ENCODE measurements at places on chromosomes 5 and 9.
A peak's percentile ranks its signal among the peaks of the same experiment; 100 is the strongest.

DNA sequence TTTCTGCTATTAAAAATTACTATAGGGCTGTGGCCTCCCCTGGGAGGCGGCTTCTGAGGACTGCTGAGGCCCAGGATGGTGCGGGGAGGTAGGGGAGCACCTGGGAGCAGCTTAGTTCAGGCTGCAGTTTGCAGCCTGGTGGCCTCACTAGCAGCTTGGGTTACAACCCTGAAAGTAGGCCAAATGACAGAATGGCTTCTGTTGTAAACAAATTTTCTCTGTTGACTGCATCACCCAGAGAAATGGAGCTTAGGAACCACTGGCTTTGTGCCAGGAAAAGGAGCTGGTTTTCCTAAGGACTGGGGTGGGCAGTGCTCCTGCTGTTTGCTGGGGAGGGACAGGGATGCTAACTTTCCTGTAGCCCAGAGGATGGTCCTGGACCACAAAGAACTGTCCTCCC is 130.3 kb downstream of the ENTREP1 start:
- no peak for DNase-seq

DNA sequence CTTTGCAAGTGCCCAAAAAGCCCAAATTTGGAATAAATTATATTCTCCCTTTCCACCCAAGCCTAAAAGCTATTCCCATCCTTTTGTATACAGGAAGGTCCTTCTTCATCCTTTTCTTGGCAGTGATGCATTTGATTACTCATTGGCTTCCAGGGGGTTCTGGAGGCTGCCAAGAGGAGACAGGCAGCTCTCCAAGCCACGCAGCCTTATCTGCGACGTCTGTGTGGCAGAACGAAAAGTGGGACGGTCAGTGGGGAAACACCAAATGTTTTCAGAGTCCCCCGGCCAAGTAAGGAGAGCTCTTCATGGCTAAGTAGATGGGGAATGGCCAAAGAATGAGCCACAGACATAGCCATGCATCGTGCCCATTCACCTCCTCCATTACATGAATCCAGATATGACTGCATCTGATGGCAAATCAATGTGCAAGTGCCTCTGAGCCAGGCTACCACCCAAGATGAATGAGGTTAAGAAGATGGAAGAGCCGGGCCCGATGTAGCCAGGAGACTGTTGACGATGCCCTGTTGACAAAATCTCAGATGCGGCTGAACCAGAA is 12.1 kb downstream of the ADAM19 start:
- no peak for DNase-seq

DNA sequence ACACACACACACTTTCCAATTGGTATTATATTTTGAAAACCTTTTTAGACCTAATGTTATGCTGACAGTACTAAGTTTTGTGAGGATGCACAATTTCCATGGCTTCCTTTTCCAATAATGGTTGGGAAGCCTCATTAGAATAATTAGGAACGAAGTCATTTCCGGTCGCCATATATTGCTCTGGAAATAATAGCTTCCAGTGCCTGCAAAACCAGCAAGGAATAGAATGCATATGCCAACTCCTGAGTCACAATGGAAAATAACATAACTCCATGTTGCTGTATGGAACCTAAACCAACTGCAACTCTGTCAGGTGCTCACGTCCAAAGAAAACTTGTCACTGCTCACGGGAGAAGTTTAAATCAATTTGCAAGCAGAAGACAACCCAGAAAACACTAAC is 222.0 kb downstream of the EBF1 start:
- no peak for DNase-seq

GRCh38 chr5:109573766-109574165 is 116.0 kb upstream of the MAN2A1 start:
- DNase-seq, result no peak

DNA sequence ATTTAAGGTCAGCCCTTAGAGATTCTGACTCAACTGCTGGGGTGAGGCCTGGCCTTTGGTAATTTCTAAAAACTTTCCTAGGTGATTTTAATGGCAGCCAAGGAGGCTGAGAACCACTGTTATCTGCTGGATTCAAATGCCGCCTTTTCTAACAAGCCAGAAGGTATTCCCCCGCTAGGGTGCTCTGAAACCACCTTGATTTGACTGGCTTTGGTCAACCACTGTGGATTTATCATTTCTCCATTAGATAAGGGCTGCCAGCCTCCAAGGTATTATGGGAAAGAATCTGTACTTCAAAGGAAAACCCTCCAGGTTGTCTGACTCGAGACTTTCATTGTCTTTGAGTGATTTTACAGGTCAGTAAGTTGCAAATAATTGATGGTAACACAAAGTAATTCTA is 4.3 kb downstream of the ANXA6 start:
- no peak for DNase-seq

DNA sequence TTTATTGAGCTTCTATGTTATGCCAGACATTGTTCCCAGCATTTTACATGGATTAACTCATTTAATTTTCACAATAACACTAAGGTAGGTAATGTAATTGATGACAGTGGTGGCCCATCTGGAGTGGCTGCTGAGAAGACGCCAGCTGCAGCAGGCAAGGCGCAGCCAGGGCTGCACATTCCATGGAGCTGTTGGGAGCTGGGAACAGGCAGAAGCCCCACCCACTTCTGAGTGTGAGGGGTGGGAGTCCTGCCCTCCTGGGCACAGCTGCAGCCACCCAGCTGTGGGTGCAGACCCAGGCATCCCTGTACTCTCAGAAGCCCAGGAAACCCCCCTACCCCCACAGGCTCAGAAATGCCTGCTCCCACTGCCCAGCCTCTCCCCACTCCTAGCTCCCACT is 183.3 kb downstream of the DEPDC1B start:
- DNase-seq, result no peak

DNA sequence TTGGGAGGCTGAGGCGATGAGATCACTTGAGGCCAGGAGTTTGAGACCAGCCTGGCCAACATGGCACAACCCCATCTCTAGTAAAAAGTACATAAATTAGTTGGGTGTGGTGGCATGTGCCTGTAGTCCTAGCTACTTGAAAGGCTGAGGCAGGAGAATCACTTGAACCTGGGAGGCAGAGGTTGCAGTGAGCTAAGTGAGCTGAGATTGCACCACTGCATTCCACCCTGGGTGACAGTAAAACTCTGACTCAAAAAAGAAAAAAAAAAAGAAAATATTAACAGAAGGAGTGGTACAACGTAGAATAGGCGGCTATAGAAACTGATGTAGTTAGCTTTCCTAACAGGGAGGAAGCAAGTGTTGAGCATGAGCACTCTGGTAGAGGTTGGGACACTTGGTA is 59.9 kb downstream of the PBX3 start:
- DNase-seq, result no peak

- DNase-seq, result no peak
Measured at GRCh38 chr9:26656003-26656870, 236.4 kb downstream of the CAAP1 start.

- DNase-seq, result no peak
Measured at GRCh38 chr5:116174111-116174510, 89.3 kb downstream of the COMMD10 start.

GRCh38 chr5:112005623-112005930 is 248.6 kb upstream of the NREP start:
- no peak for DNase-seq

- DNase-seq, result no peak
Measured at GRCh38 chr5:103243665-103244064, 14.9 kb upstream of the MACIR start.

- no peak for DNase-seq
Measured at GRCh38 chr5:119332978-119333401, 22.8 kb upstream of the TNFAIP8 start.

DNA sequence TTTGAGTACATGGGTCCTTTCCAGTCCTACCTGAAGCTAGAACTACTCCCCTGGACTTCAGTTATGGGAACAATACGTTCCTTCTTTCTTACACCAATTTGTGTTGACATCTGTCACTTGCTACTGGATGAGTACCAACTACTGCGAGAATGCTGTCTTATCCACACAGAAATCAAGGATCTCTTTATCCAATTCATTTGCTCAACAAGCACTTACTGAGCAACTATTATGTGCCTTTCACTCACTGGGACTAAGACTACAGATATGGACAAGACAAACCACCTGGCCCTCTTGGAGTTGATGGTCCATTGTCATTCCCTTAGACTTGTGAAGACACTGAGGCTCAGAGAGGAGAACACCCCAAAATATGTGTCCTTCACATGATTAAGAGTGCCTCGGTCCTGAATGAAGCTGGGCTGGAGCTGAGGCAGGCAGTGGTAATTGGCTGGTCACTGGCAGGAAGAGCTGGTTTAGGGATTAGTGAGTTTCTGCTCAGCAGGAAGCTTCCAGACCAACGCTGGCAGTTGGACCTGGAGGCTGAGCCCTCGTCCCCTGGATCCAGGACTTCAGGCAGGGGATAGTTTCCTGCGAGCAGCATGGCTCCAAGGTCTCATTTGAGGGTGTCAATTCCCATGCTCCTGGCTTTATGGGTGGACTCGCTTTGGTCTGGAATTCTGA is 8.4 kb upstream of the ARSI start:
- no peak for DNase-seq

GRCh38 chr9:122822056-122822455 is 6.3 kb downstream of the PDCL start:
- DNase-seq, result no peak

DNA sequence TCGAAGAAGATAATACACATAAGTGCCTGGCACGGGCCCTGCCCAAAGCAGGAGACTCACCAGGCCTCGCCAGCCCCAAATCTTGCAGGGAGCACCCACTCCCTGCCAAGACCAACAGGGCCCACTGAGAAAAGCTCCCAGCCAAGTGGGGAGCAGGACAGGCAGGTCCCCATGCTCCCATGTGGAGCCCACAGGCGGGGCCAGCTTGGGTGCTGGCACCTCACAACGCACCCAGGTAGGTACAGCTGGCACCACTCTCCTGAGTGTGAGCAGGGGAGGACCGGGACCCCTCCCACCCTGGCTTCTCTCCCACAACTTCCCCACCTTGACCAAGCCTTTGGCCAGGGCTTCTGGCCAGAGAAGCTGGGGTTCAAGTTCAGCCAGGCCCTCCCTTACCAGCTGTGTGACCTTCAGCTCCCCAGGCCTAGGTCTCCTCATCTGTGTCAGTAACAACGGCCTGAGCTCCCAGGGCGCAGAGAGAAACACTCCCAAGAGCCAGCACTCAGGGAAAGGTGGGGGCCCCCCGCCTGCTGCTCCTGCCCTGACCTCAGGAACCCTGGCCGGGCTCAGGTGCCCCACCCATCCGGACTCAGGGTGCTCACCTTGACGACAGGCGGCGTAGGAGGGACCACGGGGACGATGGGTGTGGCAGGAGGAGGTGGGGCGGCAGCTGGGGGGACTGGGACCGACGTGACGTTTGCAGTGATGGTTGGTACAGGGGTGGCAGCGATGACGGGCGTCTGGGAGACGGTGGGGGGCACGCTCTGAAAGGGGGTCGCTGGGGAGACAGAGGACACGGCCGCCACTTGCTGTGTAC is 17.8 kb downstream of the BRD3 start:
- DNase-seq, result no peak

GRCh38 chr5:8628521-8628920 is 759.6 kb downstream of the MTRR start:
- no peak for DNase-seq

GRCh38 chr9:133701321-133701980 is 36.7 kb downstream of the SARDH start:
- peak; percentile 48 for DNase-seq

DNA sequence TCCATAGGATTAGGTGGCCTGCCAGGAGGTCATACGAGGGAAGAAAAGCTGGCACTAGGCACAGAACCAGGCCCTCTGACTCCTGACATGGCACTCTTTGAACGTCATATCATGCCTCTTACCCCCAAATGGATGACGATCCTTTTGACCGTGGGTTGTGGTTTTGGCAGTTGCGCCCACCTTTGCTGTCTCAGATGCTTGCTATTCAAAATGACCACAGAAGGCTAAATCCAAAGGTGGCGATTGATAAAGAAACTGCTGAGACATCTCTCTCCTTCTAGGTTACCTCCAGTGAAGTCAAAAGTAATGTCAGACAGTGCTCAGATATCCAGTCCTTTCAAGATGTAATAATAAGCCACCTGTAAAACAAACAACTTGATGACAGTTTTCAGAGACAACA is 385.0 kb downstream of the EFNA5 start:
- DNase-seq, result no peak

DNA sequence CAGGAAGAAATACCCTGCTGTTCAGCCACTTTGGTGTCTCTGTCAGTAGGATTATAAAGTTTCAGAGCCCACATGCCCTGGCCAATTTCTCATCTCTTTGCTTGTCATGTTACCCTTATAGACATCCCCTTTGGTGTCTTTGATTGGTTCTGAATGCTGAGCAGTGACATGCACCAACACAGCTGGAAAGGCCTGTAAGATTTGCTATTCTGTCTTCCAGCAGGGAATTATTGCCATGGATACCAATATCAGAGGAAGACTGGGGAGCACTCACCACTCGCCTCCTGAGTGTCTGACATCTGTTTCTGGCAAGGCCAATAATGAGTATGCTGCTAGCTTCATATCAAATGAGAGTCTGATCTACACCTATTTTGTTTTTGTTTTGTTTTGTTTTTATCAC is 34.4 kb downstream of the RAB3C start:
- DNase-seq, result no peak

DNA sequence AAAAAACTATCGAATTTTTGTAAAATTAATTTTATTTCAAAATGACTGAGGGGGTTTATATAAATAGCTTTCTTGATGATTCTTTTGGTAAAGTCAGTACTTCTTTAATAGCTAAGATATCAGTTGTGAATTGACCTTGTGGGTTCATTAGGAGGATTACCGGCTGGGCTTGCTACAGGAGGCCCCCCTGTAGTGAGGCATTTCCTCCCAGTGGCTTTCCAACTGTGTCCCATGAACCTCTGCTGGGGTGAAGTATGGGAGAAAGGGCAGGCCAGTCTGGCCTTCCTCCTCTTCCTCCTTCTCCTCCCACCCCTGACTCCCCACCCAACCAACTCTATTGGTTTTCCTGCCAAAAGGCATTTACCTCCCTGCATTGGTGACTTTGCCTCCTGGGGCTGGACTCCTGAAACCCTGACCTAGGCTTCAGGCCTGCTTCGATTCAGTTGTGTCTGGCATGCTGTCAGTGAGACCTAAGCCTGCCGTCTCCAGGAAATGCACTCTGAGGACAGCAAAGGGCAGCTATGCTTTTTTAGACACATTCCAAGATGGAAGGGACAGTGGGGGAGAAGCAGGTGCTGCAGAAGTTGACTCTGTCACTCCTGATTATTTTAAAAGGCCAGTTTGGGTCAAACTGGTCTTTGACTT is 144.8 kb downstream of the HSPA4 start:
- DNase-seq, result no peak

- DNase-seq, result no peak
Measured at GRCh38 chr9:114449236-114449635, 56.0 kb downstream of the WHRN start.

DNA sequence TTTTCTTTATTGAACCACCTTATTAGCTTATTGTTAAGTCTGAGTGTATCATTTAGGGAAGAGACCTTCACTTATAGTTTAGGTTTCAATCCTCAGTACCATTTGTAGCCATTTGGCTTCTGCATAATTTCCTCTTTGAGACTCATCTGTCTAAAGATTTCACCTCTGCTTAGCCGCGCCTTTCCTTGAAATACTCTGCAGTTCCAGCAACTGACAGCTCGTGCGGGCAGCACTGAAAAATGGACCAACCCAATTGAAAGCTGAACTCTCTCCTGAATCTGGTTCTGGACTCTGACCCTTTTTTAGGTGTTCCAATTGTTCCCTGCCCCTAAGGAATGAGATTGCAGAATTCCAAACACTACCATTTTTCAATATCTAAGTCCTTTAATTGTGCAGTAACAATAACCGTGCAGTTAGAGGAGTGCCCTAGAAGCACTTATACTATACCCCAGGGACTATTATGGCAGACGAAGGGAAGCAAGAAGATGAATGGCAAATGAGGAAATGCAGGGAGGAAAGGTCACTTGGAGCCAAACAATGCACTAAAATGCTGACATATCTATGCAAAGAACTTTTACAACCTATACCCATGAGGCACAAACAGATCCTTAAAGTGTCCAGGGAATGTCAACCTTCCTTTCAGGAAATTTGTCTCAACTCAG is 50.1 kb upstream of the PDE4D start:
- no peak for DNase-seq
